ENCODE measurements at places on chromosomes 5 and 9. TPM values are rescaled to one million over a fixed set of nuclear protein-coding genes. Genes with fewer than 3 reads are reported as not detected.

The SH3RF2 gene
- 5.9 TPM for total RNA-seq

The HTR1A gene
- total RNA-seq = not detected

The IRX2 gene
- total RNA-seq = not detected

The SAXO1 gene
- total RNA-seq = not detected

The GRIA1 gene
- total RNA-seq = 0.38 TPM

DNA sequence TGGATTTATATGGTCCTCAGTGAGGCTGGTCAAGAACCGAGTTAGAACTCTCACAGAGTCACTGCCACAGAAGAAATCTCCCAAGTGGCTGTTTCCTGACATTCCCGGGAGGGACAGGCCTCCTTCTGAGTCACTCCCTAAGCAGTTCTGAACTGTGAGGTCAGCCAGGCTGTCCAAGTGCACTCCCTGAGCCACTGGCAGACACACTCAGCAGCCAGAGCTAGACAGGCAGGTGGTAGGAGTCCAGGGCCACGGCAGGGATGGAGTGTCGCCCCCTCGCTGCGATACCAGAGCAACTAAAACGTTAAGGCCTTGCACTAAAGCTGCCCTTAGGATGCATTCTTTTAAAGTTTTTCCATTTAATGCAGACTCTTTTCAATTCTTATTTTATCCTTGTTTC lies 3.4 kb downstream of the IL4 start:
- peak; percentile 97 for DNase-seq

GRCh38 chr5:82347201-82347865 lies 69.2 kb upstream of the RPS23 start:
- no peak for DNase-seq

- DNase-seq = no peak
Measured at GRCh38 chr5:40220260-40220659, 459.5 kb upstream of the PTGER4 start.

- no peak for DNase-seq
Measured at GRCh38 chr9:134930398-134930797, 12.7 kb upstream of the FCN1 start.

- no peak for DNase-seq
Measured at GRCh38 chr5:96043446-96043845, 81.8 kb upstream of the ELL2 start.

DNA sequence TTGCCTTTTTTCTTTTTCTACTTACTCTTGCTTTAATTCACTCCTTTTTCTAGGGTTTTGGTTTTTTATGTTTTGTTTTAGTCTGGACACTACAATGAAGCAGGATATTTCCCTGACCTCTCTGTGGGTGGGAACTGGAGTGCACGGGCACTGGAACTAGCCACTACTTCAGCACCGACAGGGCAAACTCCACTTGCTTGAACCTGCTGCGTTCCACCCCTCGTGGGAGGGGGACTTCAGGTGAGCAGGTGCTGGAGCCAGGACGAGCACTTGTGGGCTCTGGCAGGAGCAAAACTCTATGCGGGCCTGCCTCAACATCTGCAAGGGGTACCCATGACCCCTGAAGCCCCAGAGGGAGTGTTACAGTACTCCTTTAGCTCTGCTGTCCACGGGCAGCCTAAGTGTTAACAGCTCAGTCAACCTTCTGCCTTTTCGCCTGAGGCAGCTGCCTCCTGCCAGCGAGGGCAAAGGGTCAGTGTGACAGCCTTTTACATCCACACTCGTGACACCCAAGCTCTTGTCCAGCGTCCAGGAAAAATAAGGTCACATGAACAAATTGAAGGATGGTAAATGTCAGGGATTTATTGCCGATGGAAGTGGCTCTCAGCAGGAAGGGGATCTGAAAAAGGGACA lies 144.1 kb upstream of the NFIL3 start:
- no peak for DNase-seq

- no peak for DNase-seq
Measured at GRCh38 chr5:52875827-52876226, 88.1 kb downstream of the ITGA1 start.

Data from A172 (cell line).